ENCODE measurements at places on chromosomes 3 and 15. TPM values are rescaled to one million over a fixed set of nuclear protein-coding genes. Genes with fewer than 3 reads are reported as not detected.

CHRNB4 gene
- not detected for total RNA-seq

EPHA6 gene
- 0.34 TPM for total RNA-seq

DUT gene
- 63.8 TPM for total RNA-seq

- H3K27ac ChIP-seq = no peak overlapping the region
- H3K4me3 ChIP-seq = no peak overlapping the region
- no peaks in the 10 kb centered on the region for H3K27me3 ChIP-seq
- H3K36me3 ChIP-seq = no peaks in the 10 kb centered on the region
- no peak for DNase-seq
Measured at GRCh38 chr15:80830677-80831076, 51.5 kb downstream of the CEMIP start.

SCAANT1 gene
- not detected for total RNA-seq

VGLL3 gene
- total RNA-seq = 25.4 TPM
